Body of pancreas (tissue), 4 donors: ENCODE measurements at places on chromosomes 16 and 17.

- no peaks in the 10 kb centered on the region for H3K27me3 ChIP-seq
- H3K36me3 ChIP-seq: peaks cover 43% of the 10 kb centered on the region
- peak overlapping the region; percentile 100 for H3K27ac ChIP-seq
- H3K4me1 ChIP-seq: peaks cover 58% of the 10 kb centered on the region
- no peak for DNase-seq
Measured at GRCh38 chr17:8150194-8151119, 1.7 kb downstream of the PER1 start.

DNA sequence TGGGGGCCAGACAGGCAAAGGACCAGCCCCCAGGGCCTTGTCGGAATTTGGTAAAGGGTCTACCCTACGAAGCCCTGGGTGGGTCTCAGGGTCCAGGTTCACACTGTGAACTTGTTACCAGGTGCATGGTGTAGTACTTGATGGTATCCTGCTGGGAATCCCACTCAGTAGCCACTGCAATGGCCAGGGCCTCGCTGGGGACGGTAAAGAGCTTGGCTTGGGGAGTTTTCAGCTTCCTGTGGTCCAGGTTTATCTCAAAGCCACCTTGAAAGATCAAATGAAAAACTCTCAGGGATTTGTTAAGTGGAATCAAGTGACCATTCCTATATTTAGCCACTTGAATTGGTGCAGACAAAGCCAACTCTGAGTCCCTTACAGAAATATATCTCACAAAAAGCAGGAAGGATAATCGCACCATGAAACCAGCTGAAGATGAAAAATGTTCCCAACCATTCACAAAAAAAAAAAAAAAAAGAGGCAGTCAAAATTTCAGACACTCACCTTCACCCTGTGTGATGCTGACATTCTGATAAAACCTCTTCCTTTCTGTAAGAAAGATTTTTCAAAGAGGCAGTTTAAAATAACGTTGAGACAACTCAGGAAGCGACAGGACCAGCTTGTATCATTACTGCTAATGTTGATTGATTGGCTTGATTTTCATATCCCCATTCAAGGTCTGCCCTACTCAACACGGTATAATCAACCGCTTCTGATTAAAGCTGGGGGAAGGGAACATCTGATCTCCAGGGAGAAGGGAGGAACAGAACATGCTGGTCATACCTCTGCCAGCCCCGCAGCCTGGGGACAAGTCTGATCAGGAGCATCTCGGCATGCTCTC, 10.6 kb downstream of the ATPAF2 start:
- no peak for DNase-seq
- no peak overlapping the region for H3K4me3 ChIP-seq
- H3K27me3 ChIP-seq: no peaks in the 10 kb centered on the region
- no peaks in the 10 kb centered on the region for H3K36me3 ChIP-seq

DNA sequence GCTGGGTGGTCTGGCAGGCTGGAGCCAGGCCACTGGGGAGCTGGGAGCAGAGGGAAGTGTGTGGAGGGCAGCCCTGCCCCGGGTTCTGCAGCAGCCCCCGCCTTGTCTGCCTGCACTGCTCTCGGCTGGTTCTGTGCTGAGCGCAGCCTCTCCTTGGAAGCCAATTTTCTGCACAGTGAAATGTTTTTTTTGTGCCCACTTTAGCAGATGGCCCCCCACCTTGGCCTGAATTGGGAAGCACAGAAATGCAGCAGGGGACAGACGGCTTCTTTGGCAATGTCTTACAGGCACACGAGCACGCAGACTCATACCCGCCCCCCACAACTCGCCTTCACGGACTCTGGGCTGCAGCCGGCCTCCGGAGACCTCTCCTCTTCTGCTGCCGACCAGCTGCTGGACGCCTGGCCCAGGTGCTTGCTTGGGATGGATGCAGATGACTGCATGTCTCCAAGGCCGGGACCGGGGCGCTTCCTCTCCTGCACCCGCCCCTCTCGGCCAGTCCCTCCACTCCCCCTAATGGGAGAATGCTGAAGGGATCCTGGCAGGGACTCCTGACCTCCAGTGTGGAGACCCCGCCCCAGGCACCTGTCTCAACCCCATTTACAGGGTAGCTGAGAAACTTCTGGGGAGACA, 14.8 kb downstream of the NPTX1 start:
- H3K27me3 ChIP-seq: no peaks in the 10 kb centered on the region
- H3K36me3 ChIP-seq: no peaks in the 10 kb centered on the region
- H3K4me3 ChIP-seq: no peak overlapping the region
- no peak overlapping the region for H3K27ac ChIP-seq
- H3K4me1 ChIP-seq: no peaks in the 10 kb centered on the region

DNA sequence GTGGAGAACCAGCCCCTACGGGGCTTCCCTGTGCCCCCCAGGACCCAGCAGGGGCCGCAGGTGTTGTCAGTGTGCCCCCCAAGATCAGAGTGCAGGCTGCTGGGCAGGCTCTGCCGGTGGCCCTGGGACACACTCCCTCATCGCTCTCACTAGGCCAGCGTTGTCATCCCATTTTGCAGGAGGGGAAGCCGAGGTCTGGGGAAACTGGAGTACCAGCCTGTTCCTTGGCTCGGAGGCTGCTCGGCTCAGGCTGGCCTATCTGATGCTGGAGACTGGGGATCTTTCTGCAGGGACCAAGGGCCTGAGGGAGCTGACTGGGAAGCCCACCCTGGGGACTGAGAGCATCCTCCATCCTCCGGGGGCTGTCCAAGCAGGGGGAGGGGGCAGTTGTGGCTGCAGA, 74.2 kb upstream of the CBX4 start:
- no peak overlapping the region for H3K27ac ChIP-seq
- DNase-seq: no peak
- no peak overlapping the region for H3K4me3 ChIP-seq
- H3K36me3 ChIP-seq: no peaks in the 10 kb centered on the region
